Suprapubic skin (tissue), 4 donors: ENCODE measurements at places on chromosomes 1 and 21. TPM values are rescaled to one million over a fixed set of nuclear protein-coding genes. Genes with fewer than 3 reads are reported as not detected.

DNA sequence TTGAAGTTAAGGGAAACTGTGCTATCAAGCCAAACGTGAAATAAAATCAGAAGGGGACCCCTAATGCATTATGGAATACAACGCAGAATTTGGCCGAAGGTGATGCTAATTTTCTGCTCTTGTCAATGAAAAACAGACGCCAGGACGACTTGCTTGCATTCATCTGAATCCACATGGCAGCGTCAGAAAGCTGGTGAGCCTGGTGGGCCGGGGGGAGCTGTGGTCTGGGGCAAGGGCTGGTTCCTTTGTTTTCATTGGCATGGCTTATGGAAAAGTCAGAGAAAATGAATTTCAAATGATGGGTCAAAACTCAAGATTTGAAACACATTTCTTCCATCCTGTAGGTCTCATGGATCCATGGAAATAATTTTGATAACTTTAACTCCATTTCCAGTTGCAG is 86.4 kb upstream of the RUNX1 start:
- H3K4me1 ChIP-seq = peaks cover 4% of the 10 kb centered on the region
- H3K27ac ChIP-seq = no peak overlapping the region
- no peaks in the 10 kb centered on the region for H3K27me3 ChIP-seq

LEFTY1 gene
- not detected for total RNA-seq

GRCh38 chr1:215482079-215482478 is 85.0 kb upstream of the KCTD3 start:
- no peaks in the 10 kb centered on the region for H3K36me3 ChIP-seq
- H3K27me3 ChIP-seq = no peaks in the 10 kb centered on the region
- no peak overlapping the region for H3K27ac ChIP-seq
- H3K4me3 ChIP-seq = no peak overlapping the region
- H3K4me1 ChIP-seq = no peaks in the 10 kb centered on the region

DNA sequence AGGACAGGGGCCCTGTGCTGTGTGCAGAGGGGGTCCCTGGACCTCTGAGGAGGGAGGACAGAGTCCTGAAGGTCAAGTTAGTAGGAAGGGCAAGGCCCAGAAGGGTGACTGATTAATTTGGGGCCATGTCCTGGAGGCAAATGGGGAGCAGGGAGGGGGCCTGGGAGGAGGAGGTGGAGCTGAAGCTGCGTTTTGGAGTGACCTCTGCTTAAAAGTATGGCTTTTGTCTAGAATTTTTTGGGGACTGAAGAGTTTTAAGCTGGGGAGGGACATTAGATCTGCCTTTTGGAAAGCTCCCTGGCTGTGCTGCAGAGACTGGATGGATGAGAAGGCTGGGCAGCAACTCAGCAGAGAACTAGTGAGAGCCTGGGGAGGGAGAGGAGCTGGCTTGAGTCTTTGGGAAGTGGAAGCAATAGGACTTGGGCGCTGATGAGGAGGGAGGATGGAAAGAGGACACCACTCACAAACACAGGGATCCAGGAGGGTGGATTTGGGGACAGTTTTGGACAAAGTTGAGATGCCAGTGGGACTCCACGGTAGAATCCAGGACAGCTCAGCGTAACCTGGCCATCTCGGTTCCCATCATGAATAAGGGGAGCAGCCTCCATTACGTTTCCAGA is 52.9 kb downstream of the ACBD3 start:
- H3K27me3 ChIP-seq = no peaks in the 10 kb centered on the region
- H3K27ac ChIP-seq = peak overlapping the region; percentile 85
- H3K4me1 ChIP-seq = peaks cover 47% of the 10 kb centered on the region
- H3K4me3 ChIP-seq = peak overlapping the region; percentile 5
- no peak for DNase-seq
- H3K36me3 ChIP-seq = no peaks in the 10 kb centered on the region

CDK18 gene
- 3.2 TPM for total RNA-seq

GREM2 gene
- 1.3 TPM for total RNA-seq

GRCh38 chr1:230977761-230978490 is 735 bp downstream of the TTC13 start:
- no peaks in the 10 kb centered on the region for H3K27me3 ChIP-seq
- peaks cover 10% of the 10 kb centered on the region for H3K36me3 ChIP-seq
- H3K4me3 ChIP-seq = peak overlapping the region; percentile 68
- H3K4me1 ChIP-seq = peaks cover 20% of the 10 kb centered on the region
- no peak for DNase-seq

- no peak overlapping the region for H3K27ac ChIP-seq
- no peak for DNase-seq
- no peaks in the 10 kb centered on the region for H3K36me3 ChIP-seq
- H3K4me1 ChIP-seq = no peaks in the 10 kb centered on the region
- no peak overlapping the region for H3K4me3 ChIP-seq
- no peaks in the 10 kb centered on the region for H3K27me3 ChIP-seq
These were observed 26.5 kb upstream of the MRPS6 start for GRCh38 chr21:34046917-34047316.

DNA sequence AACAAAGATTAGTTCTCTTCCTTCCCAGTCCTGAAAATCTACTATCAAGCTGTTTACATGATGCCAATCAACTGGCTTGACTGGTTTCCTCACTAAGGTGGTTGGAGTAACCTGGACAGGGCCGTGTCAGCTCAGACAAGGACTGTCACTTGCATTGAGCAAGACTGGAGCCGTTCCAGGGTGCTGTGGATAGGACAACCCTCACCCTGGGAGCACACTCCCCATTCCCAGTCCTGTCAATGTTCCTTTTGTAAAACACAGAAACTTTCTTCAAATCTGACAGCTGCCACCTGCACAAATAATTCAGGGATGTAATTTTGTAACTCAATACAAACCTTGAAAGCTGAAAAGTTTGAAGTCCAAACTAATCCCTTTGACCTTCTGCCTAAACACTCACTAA is 31.4 kb downstream of the PLPP3 start:
- H3K36me3 ChIP-seq = no peaks in the 10 kb centered on the region
- peaks cover 67% of the 10 kb centered on the region for H3K4me1 ChIP-seq
- H3K27ac ChIP-seq = peak overlapping the region; percentile 31

- H3K27me3 ChIP-seq = no peaks in the 10 kb centered on the region
- H3K36me3 ChIP-seq = no peaks in the 10 kb centered on the region
- peak; percentile 77 for DNase-seq
- peak overlapping the region; percentile 75 for H3K27ac ChIP-seq
- peaks cover 24% of the 10 kb centered on the region for H3K4me1 ChIP-seq
- H3K4me3 ChIP-seq = peak overlapping the region; percentile 72
These were observed 513 bp downstream of the PBX1 start for GRCh38 chr1:164559342-164560051.

DNA sequence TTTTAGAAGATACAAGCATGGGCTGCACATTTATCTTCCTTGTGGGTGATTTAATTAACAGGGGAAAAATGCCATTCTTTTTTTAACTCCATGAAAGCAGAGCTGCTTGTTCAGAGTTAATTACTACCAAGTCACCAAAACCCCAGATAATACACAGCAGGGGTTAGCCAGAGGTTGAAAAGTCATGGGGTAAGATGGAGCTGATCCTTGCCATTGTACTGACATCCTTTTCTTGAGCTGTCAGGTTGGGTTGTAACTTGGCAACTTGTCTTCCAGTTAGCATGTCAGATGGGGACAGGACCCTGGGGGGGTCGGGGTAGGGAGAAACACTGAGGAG is 257.2 kb upstream of the HOOK1 start:
- no peaks in the 10 kb centered on the region for H3K27me3 ChIP-seq
- no peak overlapping the region for H3K4me3 ChIP-seq
- no peaks in the 10 kb centered on the region for H3K36me3 ChIP-seq
- H3K27ac ChIP-seq = no peak overlapping the region
- DNase-seq = no peak
- no peaks in the 10 kb centered on the region for H3K4me1 ChIP-seq

DNA sequence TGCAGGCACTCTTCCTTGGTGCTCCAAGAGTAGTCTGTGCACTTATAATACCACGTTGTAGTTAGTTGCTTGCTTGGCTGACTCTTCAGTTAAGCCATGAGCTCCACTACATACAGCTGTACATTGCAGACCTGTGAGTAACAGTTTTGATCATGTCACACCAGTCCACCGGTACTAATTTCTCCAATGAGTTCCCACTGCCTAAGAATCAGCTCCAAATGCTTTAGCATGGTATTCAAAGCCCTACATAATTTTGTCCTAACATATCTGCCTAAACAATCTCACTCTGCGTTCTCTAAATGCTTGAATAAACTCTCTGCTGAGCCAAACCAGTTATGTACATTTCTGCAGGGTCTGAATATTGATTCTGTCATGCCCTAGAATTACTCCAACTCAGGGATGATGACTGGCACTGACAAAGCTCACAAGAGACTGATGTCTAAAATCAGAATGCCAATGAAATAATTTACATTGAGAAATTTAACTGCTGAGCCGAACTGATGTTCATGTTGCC is 200.7 kb downstream of the LHX8 start:
- no peaks in the 10 kb centered on the region for H3K27me3 ChIP-seq
- no peaks in the 10 kb centered on the region for H3K36me3 ChIP-seq
- no peak overlapping the region for H3K27ac ChIP-seq
- DNase-seq = no peak
- H3K4me3 ChIP-seq = no peak overlapping the region
- no peaks in the 10 kb centered on the region for H3K4me1 ChIP-seq

NMNAT2 gene
- 0.68 TPM for total RNA-seq

DNA sequence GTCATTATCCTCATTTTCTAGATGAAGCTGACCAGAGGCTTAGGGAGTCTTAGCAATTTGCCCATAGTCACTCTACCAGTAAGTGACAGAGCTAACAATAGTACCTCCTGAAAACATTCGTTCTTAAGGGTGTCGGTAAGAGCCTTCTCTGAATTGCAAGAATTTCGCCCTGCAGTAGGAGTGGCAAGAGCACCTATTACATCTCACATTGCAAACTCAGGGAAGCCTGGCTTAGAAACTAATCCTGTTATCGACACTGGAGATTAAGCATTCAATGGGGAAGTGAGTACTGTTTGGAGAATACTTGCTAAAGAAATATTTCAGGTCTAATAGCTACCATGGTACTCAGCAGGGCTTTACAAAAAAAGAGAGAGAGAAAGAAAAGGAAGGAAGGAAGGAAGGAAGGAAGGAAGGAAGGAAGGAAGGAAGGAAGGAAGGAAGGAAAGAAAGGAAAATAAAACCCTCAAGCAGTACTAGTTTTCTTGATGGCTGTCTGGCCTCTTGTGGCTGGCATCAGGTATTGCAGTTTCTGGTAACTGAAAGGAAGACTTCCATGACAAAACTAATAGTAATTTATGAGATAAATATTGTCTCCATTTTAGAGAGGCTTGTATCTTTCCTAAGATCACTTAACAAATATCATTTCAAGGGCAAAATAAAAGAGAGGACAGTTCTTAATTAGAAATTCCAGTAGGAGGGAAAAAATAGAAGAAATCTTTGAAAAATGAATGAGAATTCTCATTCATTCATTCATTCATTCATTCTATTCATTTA is 10.4 kb downstream of the C1orf226 start:
- no peak for DNase-seq
- H3K27me3 ChIP-seq = peaks cover 7% of the 10 kb centered on the region
- H3K4me3 ChIP-seq = no peak overlapping the region
- H3K36me3 ChIP-seq = no peaks in the 10 kb centered on the region
- no peak overlapping the region for H3K27ac ChIP-seq
- H3K4me1 ChIP-seq = peaks cover 11% of the 10 kb centered on the region

DNA sequence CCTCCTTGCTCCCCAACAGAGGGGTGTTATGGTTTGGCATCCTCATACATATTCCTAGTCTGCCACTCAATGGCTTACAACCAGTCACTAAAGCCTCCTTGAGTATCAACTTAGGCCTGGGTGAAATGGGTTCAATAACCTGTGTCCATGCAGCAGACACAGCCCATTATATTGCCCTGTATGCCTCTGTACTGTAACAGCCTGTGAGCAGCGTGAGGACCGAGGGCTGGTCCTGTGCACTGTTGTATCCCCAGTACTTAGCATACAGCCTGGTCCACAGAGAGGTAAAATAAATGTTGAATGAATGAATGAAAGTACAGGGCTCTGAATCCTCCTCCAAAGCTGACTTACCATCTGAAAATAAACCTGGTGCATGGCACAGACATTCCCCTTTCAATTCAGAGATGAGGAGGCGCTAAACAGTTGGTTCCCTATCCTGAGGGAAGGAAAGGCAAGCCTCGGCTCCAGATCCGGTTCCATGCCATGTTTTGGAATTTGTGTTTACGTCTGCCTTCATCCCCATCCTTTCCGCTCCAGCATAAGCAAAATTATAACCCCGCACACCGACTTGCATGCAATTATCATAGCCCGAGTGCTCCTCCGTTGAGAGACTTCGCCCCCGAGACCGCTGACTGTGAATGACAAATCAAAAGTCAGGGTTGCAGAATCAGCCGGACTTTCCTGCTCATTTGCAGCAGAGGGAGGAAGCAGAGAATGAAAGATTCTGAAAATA is 45.0 kb upstream of the DNAJC6 start:
- H3K27ac ChIP-seq = no peak overlapping the region
- no peaks in the 10 kb centered on the region for H3K36me3 ChIP-seq
- DNase-seq = no peak
- H3K4me3 ChIP-seq = peak overlapping the region; percentile 60
- peaks cover 8% of the 10 kb centered on the region for H3K27me3 ChIP-seq

FALEC gene
- total RNA-seq = not detected

IVL gene
- 213 TPM for total RNA-seq

DNA sequence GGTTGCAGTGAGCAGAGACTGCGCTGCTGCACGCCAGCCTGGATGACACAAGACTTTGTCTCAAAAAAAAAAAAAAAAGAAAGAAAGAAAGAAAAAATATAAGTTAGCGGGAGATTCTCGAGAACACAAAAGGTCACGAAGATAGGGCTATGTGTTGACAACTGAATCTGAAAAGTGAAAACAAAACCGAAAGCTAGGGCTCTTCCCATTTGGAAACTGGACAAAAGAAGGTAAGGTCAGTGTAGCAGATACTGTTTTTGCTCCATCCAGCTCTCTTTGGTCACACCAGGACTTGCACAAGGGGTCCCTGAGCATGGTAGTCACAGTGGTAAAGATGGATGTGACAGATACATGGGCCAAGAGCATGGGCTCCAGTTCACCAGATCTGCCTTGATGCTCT is 60.4 kb upstream of the MAP10 start:
- H3K36me3 ChIP-seq = no peaks in the 10 kb centered on the region
- no peak overlapping the region for H3K27ac ChIP-seq
- DNase-seq = no peak

DNA sequence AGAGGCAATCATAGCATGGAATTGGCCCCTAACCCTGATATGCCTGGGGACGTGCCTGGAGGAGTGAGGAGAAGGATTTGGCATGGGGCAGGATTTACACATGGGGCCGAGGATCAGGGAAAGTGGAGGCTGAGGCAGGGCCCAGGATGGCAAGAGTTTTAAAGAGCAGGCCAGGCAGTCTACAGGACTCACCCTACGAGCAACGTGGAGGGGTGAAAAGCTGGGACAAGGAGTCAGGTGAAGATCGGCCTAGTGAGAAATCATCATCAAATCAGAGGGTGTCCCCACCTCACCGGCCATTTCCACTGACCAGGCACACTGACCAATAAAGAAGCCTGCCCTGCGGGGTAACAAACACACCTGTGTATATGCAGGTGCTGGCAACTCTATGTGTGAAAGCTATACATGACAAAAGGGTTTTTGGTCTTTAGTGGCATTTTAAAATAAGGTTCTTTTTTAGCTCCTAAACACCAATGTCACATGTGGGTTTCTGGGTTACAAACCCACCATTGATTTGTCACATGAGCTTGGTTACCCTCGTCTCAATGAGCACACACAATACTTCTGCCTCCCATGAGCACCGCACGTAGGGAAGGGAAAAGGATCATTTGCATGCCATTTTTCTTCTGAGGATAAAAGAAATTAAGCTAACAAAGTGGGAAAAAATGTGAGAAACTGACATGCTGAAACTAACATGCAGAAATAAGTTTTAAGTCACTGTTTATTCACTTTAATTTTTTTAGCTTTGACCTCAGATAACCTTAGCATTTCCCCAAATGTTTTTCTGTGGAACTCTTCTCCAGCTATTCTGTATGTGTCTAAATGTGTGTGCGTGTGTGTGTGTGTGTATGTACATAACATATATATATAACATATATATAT is 168.1 kb upstream of the EDN2 start:
- no peak overlapping the region for H3K27ac ChIP-seq
- no peaks in the 10 kb centered on the region for H3K36me3 ChIP-seq
- H3K4me3 ChIP-seq = no peak overlapping the region
- DNase-seq = peak; percentile 40
- H3K27me3 ChIP-seq = no peaks in the 10 kb centered on the region
